Renal cortex interstitium (tissue), 15 donors: ENCODE measurements at places on chromosomes 1 and 21. TPM values are rescaled to one million over a fixed set of nuclear protein-coding genes. Genes with fewer than 3 reads are reported as not detected.

The INSRR gene
- 2.6 TPM for polyA plus RNA-seq

The MEF2D gene
- 31.7 TPM for polyA plus RNA-seq

The CD160 gene
- polyA plus RNA-seq, result 1.2 TPM

The DDX59 gene
- 28.0 TPM for polyA plus RNA-seq

The S100A12 gene
- 2.4 TPM for polyA plus RNA-seq

The KLHL17 gene
- 7.7 TPM for polyA plus RNA-seq

The NPR1 gene
- polyA plus RNA-seq, result 73.8 TPM

The AKR7A3 gene
- 3.2 TPM for polyA plus RNA-seq

The PDPN gene
- 22.7 TPM for polyA plus RNA-seq

The HPDL gene
- polyA plus RNA-seq, result 4.8 TPM

DNA sequence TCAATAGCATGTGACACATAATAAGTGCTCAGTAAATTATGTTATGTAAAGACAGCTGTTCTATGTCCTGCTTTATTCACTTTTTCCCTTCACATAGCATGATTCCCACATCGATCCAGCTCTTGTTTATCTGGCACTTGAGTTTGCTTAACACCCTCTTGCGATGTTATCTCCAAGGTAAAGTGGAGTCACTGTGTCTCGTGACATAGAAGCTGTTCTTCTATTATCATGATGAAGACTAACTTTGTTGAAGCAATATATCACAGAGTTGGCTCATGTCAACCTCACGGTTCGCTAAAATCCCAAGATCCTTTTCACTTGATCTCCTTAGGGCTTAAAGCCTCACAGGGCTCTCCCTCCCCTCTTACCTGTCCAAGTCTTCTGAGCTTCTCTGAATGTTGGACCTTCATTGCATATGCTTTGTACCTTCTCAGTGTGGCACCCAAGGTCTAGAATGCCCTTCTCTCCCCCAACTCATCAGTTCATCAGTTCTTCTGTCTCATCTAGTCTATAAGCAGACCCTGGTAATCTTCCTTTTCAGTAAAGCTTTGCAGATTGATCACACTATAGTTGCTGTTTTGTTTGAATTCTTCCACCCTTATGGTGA is 38.0 kb downstream of the PLXNA2 start:
- no peak for DNase-seq

- no peak for DNase-seq
Observed at GRCh38 chr1:151655371-151655770, 43.5 kb downstream of the SNX27 start.

GRCh38 chr1:63821091-63822005 is 47.5 kb downstream of the ROR1 start:
- DNase-seq, result no peak

DNA sequence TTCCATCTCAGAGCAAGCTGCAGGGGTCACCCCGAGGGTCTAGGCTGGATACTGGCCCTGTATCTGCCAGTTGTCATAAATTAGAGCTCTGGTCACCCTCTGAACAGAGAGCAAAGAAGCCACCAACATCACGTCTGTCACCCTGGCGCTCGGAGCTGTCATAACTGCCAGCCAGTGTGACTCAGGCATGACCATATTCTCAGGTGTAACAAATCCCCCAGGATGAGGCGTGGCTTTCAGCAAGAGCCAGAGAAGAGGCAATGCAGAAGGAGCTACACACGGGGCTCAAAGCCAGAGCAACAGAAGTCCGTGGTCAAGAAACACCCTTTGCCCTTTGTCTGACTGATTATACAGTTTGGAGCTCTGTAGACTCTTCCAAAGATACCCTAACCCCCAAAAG is 40.0 kb downstream of the PRAMEF20 start:
- DNase-seq, result no peak

DNA sequence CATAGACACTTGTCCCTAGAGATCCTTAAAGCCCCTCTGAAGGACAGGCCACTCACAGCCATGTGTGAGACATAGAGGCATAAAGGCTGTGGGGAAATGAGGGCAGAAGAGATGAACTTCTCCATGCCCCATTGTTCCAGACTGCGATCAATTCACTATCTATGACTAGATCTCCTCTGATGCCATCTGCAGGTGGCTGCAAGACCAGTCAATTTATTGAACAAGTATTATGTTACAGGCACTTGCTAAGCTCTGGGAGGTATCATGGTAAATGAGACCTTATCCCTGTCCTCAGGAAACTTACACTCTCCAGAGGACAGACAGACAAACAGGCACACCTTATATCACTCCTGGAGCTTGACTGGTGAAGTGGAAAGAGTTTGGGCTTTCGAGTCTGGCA is 22.9 kb downstream of the UBIAD1 start:
- no peak for DNase-seq

- DNase-seq, result no peak
Observed at GRCh38 chr1:39091845-39092645, 65.9 kb downstream of the NDUFS5 start.

GRCh38 chr1:237084341-237085077 is 42.5 kb downstream of the RYR2 start:
- no peak for DNase-seq

GRCh38 chr1:239884796-239885195 is 206.9 kb upstream of the FMN2 start:
- DNase-seq, result no peak

DNA sequence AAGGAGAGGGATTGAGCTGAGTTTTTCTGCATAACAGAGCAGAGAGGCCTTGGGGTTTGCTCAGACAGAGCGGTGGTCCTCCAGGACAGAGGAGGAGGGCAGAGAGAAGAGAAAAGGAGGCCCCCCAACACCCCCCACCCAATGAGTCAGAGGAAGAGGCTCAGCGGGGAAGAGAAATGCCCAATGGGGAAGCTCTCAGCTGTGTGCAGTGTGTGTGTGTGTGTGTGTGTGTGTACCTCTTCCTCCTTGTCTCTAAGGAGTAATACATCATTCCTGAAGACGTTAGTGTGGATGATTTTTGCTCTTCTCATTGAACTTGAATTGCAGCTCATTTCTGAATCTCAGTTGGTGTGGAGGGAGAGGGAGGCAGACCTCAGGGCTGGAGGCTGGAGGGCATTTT is 8.7 kb downstream of the TMPRSS3 start:
- no peak for DNase-seq

DNA sequence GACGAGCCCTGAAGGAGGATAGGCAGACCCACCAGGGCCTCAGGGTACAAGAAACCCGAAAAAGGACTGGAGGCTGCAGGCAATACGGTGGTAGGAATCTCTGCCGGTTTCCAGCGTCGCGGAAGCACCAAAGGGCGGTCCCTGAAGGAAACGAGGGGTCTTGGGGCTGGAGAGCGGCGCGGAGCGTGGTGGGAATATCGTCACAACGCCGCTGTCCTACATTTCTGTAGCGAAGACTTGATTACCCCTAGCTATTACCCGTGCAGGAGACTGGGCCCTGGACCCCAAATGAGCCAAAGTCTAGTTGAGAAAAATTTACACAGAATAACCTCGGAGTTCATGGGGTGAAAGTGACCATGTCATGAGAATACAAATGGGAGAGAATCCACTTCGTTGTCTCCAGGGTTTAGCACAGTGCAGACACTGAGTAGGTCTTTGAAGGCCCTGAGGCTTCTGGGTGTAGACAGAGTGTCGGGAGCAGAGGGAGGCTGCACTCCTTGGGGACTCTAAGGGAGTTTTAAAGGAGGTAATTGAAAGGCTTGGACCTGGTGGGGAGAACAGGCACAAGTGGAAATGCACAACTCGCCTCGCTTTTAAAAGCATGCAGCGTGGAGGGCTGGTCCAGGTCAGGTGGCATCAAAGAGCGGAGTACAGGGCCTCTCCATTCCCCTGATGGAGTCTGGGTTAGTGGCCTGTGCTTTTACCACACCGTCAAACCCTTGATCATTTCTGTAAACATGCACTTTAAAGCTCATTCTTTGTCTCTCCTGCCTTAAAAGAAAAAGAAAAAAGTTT is 1.5 kb downstream of the ATP1A1 start:
- no peak for DNase-seq

DNA sequence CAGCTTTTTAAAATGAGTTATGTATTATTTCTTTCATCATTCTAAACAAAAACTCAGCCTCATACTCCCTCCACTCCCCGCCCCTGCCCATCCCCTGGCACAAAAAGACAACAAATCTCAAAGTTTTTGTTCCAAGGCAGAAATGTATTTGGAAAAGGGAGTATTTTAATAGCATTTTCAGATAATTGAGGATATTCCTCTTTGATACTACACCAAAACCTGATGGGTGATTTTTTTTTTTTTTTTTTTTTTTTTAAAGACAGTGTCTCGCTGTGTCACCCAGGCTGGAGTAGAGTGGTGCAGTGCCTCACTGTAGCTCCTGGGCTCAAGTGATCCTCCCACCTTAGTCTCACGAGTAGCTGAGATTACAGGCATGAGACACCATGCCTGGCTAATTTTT is 16.2 kb downstream of the SLC16A1 start:
- DNase-seq, result no peak

DNA sequence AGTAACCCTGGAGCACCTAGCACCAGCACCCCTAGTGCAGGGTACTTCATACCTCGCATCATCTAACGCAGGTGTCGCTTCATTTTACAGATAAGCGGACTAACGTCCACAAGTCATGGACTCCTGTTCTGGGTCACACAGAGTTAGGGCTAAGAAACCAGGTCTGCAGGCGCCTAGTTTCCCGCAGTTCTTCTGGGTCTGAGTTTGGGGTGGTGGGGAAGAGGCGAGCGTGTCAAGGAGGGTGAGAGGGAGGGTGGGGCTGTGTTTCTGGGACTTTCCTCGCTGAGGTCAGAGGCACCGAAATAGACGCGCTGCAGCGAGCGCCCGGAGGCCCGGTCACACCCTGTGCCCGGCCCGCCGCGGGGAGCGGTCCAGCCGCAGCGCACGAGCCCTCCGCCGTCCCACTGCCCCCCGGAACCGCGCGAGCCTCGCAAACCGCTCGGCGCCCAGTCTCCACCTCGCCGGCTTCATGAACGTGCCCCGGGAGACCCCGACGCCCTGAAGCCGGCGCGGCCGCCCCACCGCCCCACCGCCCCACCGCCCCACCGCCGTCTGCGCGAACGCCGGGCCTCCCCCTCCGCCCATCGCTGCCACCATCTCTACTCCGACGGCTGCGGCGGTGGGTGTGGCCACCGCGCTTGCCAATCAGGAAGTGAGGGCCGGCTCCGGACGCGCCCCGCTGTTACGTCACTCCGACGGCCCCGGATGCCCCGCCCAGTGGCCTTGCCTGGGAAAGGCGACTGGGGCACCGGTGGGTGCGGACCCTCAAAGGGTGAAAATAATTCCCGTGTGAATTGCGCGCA is 12.3 kb downstream of the IFI6 start:
- DNase-seq, result peak; percentile 65

- no peak for DNase-seq
Observed at GRCh38 chr1:175720023-175720422, 23.4 kb downstream of the TNR start.

GRCh38 chr1:53716150-53716549 is 22.8 kb downstream of the GLIS1 start:
- no peak for DNase-seq

DNA sequence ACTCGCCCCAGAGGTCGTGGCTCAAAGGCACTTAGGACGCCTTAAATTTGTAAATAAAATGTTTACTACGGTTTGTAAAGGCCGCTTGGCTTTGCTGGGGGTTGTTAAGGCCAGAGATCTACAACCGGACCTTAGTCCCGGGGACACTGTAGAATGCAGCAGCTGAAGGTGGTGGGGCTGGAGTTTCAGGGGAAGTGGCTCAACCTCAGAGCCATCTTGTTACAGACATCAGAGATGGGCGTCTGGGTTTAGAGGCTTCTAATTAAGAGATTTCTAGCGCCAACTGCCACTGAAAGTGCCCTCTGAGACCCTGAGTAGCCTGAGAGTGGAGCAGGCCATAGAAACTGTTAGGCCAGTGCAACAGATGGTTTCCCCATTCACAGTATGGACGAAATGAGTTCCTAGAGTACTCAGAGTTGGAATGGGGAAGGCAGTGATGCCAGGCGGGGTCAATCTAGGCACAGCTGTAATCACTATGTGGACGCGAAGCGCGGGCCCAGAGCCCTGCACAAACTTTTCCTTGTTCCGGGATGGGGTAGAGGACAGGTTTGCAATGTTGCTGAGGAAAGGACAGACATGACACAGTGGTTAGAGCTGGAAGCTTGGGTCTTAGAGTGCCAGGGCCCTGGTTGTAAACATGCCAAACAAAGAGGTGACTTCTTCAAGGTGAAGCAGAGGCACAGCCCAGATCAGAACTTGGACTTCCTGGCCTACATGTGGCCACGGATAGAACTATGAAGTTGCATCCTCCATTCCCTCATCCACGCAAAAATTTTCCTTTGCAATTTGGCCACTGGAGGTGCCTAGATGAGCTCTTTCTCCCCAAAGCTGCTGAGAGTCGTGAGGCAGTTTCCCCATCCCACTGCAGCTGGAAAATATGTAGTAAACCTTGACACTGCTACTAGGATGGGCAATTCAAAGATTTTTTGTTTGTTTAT is 6.0 kb downstream of the HLX start:
- DNase-seq, result no peak

- DNase-seq, result no peak
Observed at GRCh38 chr1:22266141-22266540, 123.2 kb upstream of the WNT4 start.

DNA sequence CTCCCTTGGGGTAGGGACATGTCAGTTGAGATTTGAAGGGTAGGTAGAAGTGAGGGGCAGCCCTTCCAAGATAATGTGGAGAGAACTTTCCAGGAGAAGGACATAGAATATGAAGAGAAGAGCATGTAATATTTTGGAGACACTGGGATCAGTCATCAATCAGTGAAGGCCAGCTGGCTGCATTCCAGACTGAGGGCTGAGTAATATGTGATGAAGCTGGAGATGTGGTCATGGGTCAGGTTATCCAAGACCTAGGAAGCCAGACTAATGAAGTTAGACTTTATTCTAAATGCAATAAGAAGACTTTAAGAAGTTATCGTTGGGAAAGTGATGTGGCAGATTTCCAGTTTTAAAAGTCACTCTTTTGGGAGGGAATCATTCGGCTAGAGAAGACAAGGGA is 262.0 kb downstream of the HMCN1 start:
- DNase-seq, result no peak

GRCh38 chr1:212640223-212640878 is 31.8 kb downstream of the ATF3 start:
- DNase-seq, result no peak

DNA sequence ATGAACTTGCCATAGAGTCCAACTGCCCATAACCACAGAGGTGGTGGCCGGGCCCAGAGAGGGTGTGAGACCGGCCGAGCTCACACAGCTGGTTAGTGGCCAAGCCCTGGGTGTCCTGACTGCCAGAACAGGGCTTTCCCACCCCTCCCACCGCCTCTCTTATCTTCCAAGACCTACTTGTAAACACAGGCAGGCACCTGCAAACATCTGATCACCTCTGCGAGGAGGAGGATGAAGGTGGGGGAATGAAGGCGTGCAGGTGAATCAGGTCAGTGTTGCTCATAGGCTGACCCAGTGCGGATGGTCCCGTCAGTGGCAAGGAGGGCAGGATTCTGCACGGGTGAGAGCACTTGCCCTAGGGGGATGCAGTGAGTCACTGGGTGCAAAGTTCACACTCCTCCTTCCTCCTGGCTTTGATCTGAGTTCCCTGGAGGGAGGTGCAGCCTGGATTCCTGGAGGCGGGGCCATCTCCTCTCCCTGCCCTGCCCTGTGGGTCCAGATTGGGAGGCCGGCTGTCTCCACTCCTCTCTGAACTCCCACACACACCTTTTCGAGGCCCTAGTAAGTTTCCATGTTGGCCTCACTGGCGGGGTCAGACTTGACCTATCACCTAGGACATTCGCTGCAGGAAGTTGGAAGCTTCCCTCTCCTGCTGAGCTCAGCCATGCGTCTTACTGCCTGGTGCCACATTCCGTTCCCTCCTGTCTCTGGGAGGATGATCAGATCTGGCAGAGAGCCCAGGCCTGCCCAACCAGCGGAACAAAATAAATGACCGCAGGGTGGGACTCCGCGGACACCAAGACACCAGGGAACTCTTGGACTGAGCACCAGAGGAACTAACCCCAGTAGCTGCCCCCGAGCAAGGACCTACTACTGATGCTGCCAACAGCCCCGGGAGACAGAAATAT is 7.3 kb downstream of the UQCRHL start:
- peak; percentile 56 for DNase-seq
